ENCODE measurements at places on chromosomes 16 and 17. TPM values are rescaled to one million over a fixed set of nuclear protein-coding genes. Genes with fewer than 3 reads are reported as not detected.
A peak's percentile ranks its signal among the peaks of the same experiment; 100 is the strongest.

The TMEM92 gene
- total RNA-seq: not detected

The CACNG1 gene
- 36.9 TPM for total RNA-seq

The CCDC144A gene
- total RNA-seq: 0.05 TPM

The GPATCH8 gene
- total RNA-seq: 28.1 TPM

The MT1E gene
- total RNA-seq: 61.4 TPM

The TAT gene
- total RNA-seq: not detected

The IRX3 gene
- 1.7 TPM for total RNA-seq

The ITGB4 gene
- total RNA-seq: 1.3 TPM

The CDH16 gene
- not detected for total RNA-seq

The GAST gene
- not detected for total RNA-seq

The TNP2 gene
- total RNA-seq: not detected

The RSL1D1 gene
- 270 TPM for total RNA-seq

DNA sequence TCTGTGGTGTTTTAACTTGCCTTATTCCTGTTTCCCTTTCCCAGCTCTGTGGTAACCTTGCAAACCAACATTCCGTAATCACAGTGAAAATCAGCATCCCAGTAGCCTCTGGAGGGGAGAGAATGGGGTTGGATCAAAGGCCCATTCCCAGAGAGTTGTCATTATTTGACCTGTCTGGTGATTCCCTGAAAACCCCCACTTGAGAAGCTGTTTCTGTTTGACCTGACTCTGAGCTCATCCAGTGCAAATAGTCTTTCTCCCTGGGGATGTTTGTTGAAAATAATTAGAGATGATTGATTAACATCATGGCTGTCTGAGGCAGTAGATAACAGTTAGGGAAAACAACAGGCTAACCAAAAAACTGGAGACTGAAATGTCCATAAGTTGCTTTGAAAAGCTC, 3.0 kb downstream of the CACNG1 start:
- DNase-seq: no peak

DNA sequence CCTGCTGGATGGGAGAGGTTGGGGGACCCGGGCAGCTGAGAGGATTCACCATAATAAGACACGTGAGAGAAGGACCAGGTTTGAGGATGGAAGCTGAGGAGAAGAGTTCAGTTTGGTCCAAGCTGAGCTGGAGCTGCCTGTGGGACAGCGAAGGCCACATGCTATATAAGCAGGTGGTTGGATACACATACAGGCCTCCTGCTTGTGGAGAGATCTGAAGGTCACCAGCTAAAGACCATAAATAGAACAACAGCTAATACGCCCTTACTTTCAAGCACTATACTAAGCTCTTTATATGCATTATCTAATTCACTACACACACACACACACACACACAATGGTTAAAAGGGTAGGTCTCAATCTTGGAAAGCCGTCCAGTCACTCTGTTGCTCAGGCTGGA, 32.1 kb downstream of the DUSP14 start:
- DNase-seq: no peak

DNA sequence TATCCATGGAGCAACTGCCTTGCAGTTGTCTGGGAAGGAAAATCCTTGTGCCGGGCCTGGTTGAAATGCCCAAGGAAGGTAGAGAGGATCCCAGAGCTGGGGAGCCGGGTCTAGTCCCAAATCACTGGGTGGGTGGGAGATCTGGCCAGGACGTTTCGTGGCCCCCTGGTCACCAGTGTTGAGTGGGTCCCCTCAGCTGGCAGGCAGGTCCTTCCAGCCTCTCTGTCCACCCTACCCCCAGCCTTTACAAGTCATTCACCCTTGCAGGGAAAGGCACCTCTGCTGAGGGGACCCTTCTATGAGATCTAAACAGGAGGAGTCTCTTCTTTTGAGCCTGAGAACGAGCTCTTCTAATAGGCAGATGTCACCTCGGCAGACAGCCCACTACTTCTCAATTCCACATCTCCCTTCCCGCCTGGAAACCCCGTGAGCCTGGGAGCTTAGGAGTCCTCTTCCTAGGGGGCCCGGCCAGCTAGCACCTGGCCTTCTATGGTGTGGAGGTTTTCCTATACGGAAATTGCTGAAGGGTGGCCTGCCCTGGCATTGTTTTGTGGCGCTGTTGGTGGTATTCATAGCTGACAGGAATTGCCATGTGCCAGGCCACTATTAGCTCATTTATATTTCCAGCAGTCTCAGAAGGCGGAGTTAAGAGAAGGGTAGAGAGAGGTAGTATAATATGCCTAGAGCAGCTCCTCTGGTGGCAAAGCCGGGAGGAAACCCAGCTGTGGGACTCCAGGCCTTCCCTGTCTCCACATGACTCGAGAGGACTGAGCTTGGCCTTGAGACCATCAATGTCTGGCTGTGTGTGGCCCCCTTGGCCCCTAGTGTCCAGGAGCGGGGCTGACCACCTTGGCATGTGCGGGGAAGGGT, 13.3 kb downstream of the MPRIP start:
- DNase-seq: no peak

GRCh38 chr16:83044589-83044988, 417.8 kb downstream of the CDH13 start:
- DNase-seq: no peak

DNA sequence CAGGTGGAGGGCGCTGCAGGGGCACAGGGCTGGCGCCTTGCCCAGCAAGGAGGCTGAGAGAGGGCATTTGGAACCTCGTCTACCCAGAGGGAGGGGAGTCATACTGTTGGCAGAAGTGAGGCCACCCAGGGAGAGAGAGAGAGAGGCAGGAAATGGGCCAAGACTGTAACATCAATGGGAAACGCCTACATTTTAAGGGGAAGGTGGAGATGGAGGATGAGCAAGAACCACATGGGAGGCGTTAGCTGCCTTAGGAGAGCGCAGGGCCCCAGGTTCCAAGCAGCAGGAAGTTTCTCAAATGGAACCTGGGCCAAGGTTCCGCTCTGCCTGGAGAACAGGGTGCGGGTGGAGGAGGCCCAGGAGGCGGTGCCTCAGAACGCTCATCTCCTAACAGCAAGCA, 2.7 kb upstream of the WFDC1 start:
- DNase-seq: no peak

DNA sequence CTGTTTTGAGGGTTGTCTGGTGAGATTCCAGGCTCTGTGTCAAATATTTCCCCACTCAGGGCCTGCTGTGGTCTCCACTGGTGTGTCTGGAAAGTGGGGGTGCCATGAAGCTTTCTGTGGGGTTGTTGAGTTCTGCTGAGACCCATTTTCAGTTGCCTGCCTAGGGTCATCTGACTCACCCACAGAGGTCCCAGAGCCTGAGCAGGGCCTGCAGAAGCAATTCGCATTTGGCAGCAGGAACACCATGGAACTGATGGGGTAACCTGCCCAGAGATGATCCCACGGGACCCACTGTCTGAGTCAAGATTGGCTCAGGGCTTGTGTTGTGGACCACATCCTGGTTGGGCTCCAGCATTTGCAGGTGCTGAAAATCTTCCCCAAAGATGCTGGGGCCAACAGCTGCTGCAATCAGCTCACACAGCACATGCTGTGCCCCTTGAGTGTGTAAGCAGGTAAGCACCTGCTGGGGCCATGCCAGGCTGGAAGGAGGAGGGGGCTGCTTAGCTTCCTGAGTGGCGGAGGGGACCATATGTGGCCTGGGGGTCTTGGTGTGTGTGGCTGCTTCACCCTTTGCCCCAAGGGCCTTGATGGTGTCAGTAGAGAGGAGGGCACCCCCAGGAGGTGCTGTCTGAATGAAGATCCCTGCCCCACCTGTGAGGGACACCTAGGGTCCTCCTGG, 1726.1 kb downstream of the TP53TG3F start:
- DNase-seq: no peak

DNA sequence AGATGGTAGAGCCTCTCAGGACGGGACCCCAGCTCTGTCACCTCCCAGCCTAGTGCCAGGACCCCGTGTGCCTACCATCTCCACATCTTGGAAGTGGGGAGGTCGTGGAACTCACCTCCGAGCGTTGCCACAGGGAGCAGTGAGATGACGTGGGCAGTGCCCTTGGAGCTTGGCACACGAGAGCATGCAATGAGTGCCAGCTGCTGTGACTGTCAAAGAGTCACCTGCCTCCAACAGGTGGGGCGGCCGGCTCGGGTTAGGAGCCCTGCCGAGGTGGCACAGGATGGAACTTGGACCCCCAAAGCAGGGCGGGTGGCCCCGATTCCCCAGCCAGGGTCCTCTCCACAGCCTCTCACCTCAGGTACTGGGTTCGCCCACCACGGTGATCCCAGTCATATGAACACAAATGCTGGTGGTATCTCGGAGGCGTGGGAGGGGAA, 5.5 kb downstream of the VPS4A start:
- peak; percentile 49 for DNase-seq

- peak; percentile 55 for DNase-seq
Measured at GRCh38 chr16:50245417-50246298, 20.7 kb upstream of the ADCY7 start.

DNA sequence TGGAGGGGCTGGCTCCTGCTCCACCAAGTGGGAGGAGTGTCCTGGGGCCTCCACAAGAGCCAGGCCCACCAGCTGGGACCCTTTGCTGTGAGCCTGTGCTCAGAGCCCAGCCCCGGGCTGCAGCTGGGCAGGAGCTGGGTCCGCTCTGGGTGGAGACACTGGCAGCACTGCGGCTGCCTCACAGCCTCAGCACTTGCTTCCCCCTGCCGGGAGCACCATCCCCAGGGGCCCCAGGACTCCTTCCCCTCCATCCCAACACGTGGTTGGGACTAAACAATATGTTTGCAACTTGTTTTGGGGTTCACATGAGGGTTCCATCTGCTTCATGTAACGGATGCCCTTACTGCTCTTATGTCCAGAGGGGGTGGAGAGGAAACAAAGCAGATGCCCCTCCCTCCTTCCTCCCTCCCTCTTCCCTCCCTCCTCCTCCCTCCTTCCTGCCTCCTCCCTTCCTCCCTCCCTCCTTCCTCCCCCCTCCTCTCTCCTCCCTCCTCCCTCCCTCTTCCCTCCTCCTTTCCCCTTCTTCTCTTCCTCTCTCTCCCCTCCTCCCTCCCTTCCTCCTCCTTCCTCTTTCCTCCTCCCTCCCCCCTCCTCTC, 16.3 kb upstream of the CBFA2T3 start:
- DNase-seq: no peak

- peak; percentile 24 for DNase-seq
Measured at GRCh38 chr16:88281858-88282563, 100.7 kb upstream of the ZNF469 start.

GRCh38 chr17:7141824-7142223, 27.2 kb upstream of the ASGR2 start:
- DNase-seq: no peak

DNA sequence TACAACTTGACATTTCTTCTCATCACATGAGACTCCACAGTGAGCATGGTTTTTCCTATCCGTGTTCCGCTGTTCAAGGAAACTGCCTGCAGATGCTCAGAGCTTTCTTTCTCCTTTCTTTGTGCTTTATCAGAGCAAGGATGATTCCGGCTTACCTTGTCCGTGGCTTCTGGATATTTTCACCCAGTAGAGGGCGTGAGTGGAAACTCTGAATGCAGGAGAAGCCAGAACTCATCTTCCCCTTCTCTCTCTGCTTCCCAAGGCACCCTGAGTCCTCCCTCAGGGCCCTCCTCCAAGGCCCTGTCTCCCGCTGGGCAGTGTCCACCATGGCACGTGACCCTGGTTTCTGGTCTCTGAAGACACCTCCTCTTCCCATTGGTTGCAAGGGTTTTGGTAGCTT, 721.1 kb upstream of the RBFOX1 start:
- DNase-seq: no peak

DNA sequence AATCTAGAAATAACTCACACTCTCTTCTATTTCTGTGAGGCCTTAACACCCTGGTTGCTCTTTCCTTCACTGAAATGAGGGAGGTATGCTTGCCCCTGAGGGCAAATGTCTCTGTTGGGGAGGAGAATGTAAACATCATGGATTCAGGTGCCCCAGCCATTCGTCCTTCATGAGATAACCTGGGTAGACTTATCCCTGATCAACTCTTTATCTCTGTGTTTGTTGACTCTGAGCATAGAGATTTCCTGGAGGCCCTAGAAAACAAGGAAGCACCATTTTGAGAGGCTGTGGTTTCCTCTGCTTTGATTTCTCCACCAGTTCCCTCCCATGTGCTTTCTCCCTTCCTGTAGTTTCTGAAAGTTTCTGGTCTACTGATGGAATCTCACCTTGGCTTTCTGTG, 77.3 kb downstream of the PHKB start:
- DNase-seq: no peak

DNA sequence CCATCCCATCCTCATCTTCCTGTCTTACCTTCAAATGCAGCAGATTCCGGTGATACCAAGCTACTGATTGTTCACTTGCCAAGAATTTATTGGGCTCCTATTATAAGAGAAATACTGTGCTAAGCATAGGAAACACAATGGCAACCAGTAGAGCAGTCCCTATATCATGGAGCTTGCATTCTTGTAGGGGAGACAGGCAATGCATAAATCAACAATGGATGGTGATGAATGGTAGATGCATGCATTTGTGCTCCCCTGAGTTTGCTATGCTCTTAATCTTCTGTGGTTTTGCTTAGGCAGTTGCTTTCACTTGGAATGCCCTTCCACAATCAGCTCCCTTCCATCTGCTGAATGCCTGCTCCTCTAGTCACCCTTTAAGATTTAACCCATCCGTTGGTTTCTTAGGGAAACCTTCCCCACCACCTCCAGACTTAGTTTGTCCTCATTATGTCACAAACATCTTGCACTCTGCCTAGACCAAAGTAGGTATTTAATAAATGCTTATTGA, 200.2 kb upstream of the TOX3 start:
- no peak for DNase-seq

- DNase-seq: no peak
Measured at GRCh38 chr17:78972507-78973105, 7.1 kb downstream of the LGALS3BP start.

- no peak for DNase-seq
Measured at GRCh38 chr17:39167476-39167875, 1.5 kb upstream of the ARL5C start.

GRCh38 chr17:73647301-73647695, 3.1 kb upstream of the SDK2 start:
- no peak for DNase-seq

- DNase-seq: no peak
Measured at GRCh38 chr17:48238933-48239602, 131.5 kb downstream of the SNX11 start.

DNA sequence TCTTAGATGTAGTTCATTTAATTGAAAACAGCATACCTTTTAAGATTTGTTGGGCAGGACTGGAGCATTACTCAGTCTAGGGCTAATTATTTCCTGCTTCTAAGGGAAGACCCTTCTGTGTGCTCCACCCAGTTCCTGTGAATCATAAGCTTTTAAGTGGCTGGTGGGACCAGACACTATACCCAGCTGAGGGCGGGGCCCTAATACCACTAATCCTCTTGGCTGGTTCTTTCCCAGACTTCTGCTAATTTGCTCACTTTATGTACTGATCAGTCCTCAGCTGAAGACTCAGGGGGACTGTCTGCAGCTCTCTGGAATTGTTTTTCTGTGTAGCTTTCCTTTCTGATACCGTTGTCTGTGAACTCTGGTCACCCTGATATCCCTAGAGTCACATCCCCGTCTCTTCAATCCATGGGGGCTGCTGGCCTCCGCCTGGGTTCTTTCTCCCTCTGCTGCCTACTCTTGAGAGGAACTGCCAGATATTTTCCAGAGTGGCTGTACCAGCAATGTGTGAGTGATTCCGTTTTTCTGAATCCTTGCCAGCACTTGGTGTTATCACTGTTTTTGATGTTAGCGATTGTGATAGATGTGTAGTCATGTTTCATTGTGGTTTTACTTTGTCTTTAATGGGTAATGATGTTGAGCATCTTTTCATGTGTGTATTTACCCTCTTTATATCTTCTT, 35.1 kb downstream of the MFSD11 start:
- no peak for DNase-seq

GRCh38 chr16:84631886-84632285, 14.0 kb upstream of the COTL1 start:
- no peak for DNase-seq
